ENCODE measurements at places on chromosomes 2 and 18.

- DNase-seq, result no peak
Observed at GRCh38 chr2:182144776-182145165, 159.1 kb downstream of the PPP1R1C start.

- no peak for DNase-seq
Observed at GRCh38 chr18:21949326-21950015, 208.9 kb downstream of the MIB1 start.

DNA sequence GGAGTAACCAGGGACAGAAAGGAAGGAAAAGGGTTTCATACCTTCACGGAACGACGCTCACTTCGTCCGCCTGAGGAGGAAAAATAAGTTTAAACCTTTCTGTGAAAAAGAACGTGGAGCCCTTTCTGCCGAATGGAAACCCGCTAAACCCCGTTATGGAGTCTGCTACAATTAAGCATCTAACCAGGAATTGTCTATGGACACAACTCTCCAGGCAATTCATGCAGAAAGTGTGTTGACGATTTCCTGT lies 528 bp upstream of the PPP4R3B start:
- DNase-seq, result no peak

DNA sequence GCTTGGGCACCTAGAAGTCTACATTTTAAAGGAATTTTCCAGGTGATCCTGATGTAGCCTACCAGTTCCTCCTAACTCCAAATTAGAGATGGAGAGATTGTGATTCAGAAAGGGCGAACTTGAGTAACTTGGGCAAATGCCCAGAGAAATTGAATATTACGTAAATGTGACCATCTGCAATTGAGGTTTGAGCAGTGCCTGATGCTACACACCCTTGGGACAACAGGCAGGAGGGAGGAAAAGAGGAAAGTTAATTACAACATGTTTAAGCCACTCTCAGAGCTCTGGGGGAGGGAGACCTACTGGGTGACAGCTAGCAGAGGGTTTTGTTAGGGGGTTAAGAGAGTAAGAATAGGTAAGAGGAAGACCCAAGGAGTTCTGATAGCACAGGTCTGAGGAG lies 208.9 kb downstream of the LPIN1 start:
- DNase-seq, result no peak

DNA sequence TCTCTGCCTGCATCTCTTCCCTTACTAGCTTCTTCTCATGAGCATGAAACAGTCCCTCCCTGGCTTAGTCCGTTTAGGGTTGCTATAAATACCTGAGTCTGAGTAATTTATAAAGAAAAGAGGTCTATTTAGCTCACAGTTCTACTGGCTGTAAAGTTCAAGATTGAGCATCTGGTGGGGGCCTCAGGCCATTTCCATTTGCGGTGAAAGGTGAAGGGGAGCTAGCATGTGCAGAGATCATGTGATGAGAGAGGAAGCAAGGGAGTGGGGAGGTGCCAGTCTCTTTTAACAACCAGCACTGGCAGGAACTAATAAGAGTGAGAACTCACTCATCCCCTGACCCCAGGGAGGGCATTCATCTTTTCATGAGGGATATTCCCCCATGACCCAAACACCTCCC lies 26.8 kb downstream of the RHBDD1 start:
- DNase-seq, result no peak

GRCh38 chr2:130019402-130019801 lies 39.9 kb downstream of the RAB6C start:
- no peak for DNase-seq

GRCh38 chr2:127188797-127189196 lies 31.3 kb downstream of the CYP27C1 start:
- no peak for DNase-seq

GRCh38 chr2:20282916-20283592 lies 58.1 kb upstream of the SDC1 start:
- DNase-seq, result no peak

GRCh38 chr18:12403601-12404506 lies 3.9 kb upstream of the PRELID3A start:
- no peak for DNase-seq

GRCh38 chr2:241215421-241215820 lies 26.9 kb downstream of the ANO7 start:
- no peak for DNase-seq

DNA sequence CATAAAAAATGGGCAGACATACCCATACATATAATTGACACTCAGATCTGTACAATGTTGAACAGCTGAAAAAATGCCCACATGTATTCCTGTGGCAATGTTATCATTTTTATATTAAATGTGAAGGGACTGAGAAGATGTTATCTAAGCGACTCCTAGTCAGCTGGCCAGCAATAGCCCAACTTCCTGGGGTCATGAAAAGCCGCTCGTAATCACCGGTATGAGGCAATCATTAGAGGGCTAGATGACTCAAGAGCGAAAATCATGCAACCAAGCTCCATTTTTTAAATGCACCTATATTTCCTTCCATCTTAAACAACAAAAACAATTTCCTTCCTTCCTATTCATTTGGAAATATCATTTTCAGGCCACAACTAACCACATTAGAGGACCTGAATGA lies 274.6 kb upstream of the CCDC68 start:
- DNase-seq, result no peak

GRCh38 chr2:143548032-143548431 lies 418.8 kb downstream of the ARHGAP15 start:
- DNase-seq, result no peak

GRCh38 chr18:62361288-62361687 lies 36.2 kb downstream of the TNFRSF11A start:
- DNase-seq, result no peak

GRCh38 chr2:85248773-85249509 lies 78.8 kb downstream of the TGOLN2 start:
- DNase-seq, result no peak

GRCh38 chr2:151475071-151475470 lies 65.4 kb downstream of the RIF1 start:
- DNase-seq, result no peak

- no peak for DNase-seq
Observed at GRCh38 chr2:66478731-66479316, 43.9 kb downstream of the MEIS1 start.
